Lower lobe of right lung (tissue), 2 donors: ENCODE measurements at places on chromosomes 7 and 10. TPM values are rescaled to one million over a fixed set of nuclear protein-coding genes. Genes with fewer than 3 reads are reported as not detected.
A peak's percentile ranks its signal among the peaks of the same experiment; 100 is the strongest.

DNA sequence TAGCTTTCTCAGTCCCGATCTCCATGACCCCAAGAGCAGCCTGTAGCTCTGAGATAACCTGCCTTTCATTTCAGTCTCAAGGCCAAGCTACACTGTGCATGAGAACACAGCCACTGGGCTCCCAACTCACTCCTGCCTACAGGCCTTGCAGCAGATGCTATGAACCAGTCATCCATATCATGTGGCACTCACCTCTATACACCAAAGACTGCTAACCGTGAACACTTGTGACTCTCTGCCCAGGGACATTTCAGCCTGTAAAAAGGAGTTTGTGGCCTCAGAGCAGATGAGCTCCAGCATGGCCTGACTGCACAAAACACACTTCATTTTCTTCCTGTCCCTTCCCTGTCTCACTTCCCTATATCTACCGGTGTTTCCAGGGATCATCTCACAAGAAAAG lies 56.9 kb upstream of the NPY start:
- DNase-seq = no peak

DNA sequence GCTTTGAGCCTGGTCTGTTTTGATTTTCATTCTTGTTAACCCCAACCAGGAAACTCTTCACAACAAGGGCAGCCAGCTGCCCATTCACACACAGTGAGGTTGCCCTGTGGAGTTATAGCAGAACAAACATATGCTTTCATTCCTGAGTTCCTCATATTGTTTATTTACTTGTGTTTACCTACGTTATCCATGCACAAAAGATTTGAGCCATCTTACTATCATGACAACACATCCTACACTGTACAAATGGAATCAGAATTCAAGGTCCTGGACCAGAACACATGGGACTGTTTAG lies 21.7 kb upstream of the BMPER start:
- DNase-seq = no peak

DNA sequence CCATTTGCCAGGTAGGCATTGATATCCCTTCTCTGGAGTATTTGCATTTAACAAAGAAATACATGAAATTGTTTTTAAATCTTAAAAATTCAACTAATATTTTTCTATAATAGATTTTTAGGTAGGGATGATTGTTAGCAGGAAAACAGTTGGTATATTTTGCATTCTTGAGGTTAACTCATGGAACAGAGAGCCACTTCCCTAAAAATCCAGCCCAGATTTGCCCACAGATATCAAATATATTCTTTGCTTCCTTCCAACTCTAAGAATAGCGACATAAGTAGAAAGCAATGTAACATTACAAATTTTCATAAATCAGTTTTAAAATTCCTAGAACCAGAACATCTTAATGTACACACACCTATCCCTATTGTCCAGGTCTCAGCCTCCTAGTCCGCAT lies 45.0 kb upstream of the ANLN start:
- no peak for DNase-seq

GRCh38 chr10:71975871-71976725 lies 11.9 kb downstream of the CHST3 start:
- DNase-seq = no peak

DNA sequence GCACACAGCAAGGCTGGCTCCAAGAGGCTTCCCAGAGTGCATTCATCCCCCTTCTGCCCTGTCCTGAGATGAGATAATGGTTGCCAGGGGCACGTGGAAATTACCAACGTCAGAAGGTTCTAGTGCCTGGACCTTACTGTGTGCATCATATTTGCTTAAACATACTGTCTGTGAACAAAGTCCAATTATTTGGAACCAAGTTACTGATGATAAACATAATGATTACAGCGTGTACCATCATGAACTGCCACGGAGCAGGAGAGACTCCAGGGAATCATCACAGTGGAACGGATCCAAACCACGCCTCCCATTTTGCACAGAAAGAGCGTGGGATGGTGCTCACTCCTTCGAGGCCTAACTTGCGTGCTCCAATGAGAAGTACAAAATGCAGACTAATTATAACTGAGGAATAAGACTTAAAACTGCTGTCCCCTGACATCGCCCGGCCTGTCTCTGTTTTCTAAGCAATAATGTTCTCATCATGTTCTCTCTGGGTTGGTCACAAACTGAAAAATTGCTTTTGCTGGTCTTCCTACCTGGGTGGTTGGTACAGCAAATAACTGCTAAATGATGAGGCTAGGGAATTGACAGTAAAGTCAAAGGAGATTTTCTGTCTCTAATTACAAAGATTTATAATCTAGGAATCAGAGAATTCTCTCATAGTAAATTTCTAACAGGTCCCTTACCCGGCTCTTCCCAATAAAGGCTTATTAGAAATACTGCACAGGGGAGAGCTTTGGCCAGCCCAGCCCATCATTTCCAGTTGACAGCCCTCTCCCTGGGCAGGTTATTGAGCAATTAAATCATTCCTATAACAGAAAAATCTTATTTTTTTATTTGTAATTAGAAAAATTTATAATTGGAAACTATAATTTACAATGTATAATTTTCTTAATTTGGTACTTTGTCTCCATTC lies 182.2 kb downstream of the CAMK1D start:
- DNase-seq = no peak

DNA sequence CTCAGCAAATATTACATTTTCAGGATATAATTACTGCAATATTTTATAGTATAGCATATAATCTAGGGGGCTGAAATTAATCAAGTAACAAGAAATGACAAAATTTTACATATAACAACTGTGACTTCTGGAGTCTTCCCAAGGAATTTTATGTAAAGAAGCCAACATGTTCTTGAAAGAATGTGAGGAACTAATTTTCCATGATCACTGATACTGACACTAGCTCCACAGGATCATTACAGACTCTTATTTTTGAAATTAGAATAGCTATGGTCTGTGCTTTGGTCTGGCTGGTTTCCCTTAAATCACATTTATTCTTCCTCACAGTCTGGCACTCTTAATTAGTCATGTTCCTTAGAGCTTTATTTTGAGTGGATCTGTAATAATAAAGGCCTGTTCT lies 267.7 kb upstream of the SEMA3A start:
- DNase-seq = no peak

- no peak for DNase-seq
These were observed 134.9 kb upstream of the SAMD8 start for GRCh38 chr10:74976565-74976964.

DNA sequence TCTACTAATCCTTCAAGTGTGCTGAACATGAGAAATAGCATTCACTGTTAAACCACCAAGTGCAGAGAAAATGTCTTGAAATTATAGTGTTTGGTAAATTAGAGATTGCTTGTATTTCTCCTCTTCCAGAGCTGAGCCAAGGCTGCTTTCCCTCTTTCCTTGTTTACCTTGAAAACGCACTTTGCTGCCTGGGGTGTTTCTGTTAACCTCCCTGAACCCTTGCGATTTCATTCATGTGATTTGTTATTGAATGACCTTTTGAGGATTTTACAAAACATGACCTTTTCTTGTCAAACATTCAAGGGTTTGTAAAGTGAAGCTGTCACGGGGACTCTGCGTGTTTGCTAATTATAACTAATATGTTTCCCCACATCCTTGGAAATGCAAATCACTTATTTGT lies 169.4 kb downstream of the LRMDA start:
- DNase-seq = no peak

- DNase-seq = no peak
These were observed 8.7 kb upstream of the IL6 start for GRCh38 chr7:22718200-22718711.

DNA sequence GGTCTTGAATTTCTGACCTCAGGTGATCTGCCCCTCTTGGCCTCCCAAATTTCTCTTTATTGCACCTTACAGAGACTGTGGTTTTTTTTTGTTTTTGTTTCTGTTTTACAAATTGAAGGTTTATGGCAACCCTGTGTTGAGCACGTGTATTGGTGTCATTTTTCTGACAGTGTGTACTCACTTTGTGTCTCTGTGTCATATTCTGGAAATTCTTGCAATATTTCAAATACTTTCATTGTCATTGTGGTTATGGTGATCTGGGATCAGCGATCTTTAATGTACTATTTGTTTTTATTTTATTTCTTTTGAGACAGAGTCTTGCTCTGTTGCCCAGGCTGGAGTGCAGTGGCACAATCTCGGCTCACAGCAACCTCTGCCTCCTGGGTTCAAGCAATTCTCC lies 89.8 kb downstream of the PRTFDC1 start:
- no peak for DNase-seq

- DNase-seq = no peak
These were observed 2.0 kb downstream of the JCAD start for GRCh38 chr10:30057421-30057841.

DNA sequence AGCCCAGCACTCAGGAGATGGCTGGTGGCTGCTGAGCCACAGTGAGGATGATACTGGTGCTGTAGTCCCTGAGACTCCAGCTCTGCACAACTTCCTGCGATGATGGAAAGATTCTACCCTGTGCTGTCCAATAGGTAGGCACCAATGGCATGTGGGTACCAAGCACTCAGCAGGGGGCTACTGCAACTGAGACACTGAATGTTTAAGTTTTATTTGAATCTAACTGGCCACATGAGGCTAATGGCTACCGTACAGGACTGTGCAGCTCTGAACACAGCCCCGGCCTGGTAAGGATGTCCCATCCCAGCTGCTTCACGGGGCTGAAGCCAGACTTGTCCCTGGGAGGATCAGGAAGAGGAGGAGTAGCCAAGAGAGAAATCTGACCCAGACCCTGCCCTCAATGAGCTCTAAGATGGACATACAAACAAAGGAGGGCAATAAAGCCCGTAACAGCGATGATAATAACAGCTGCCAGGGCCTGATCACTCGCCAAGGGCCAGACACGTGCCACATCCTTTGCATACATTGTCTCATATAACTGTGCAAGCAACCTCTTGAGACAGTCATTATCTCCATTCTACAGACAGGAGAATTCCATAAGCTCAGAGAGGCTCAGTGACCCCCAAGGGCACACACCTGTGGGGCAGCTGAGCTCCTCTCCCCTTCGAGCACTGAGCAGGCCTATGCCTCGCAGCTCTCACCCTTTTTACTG lies 3.8 kb downstream of the GPRIN2 start:
- peak; percentile 41 for DNase-seq

GRCh38 chr10:21976739-21977138 lies 26.8 kb downstream of the DNAJC1 start:
- DNase-seq = no peak

GRCh38 chr10:23516530-23516929 lies 77.7 kb downstream of the OTUD1 start:
- no peak for DNase-seq

The FAM24B gene
- 3.8 TPM for total RNA-seq

The PCBD1 gene
- total RNA-seq = 118 TPM

The GLRX3 gene
- 45.9 TPM for total RNA-seq

The RET gene
- total RNA-seq = 0.68 TPM

The SPDYE9 gene
- total RNA-seq = not detected

The AASS gene
- total RNA-seq = 24.2 TPM

The PAPOLB gene
- 0.24 TPM for total RNA-seq

The SLC13A4 gene
- 0.27 TPM for total RNA-seq

The PLAU gene
- 29.0 TPM for total RNA-seq
